ENCODE measurements at places on chromosomes 3 and 15.

DNA sequence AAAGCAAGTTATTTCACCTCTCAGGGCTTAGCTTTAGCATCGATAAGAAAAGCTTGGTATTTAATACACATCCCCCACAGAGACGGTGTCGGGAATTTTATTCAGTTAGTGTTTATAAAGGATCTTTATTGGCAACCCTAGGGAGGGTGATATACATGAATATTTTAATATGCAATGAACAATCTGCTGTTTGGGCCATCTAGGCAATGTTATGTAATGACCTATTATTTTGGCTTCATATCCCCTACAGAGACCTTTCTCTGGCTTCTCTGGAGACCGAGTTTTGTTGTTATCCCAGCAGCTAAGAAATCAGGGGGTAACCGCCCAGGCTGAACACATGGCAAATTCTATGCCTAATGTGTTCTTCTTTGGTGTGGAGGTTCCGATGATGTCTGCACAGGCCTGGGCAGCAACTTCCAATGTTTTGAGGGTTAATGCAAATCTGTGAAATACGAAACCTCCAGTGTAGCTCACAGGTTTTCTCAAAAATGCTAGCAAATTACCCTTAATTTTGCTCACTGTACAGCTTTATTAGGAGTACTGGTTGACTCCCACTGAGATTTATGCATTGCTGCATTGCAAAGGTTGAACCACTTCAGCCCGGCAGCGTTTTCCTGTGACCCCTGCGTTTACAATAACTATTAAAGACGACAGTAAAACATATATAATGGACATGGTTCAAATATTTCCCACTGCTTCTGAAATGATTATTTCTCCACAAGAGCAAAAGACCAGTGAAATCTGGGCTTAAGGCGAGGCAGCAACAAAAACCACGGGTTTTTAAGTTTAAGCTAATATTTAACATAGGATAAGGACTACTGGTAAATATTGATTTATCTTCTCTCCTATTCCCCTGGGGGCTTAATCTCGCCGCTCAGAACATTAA is 298.3 kb upstream of the NR2E3 start:
- no peak for DNase-seq

DNA sequence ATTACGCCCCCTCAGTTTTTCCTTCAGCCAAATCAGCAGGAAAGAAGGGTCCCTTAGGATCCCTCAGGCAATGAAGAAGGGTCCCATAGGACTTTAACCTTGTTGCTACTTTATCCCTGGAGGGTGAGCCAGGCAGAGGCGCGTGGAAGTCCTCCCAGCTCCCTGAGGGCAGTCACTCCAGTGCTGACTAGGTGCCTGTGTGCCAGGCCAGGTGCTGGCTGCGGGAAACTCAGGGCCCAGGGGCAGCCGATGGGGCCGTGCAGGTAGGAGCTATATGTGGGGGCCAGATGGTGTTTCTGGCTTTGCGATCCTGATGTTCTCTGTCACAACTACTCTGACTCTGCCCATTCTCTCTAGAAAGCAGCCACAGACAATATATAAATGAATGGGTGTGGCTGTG is 42.8 kb upstream of the IQSEC1 start:
- no peak for DNase-seq

- DNase-seq, result no peak
Observed at GRCh38 chr3:124791639-124792151, 61.4 kb downstream of the UMPS start.

DNA sequence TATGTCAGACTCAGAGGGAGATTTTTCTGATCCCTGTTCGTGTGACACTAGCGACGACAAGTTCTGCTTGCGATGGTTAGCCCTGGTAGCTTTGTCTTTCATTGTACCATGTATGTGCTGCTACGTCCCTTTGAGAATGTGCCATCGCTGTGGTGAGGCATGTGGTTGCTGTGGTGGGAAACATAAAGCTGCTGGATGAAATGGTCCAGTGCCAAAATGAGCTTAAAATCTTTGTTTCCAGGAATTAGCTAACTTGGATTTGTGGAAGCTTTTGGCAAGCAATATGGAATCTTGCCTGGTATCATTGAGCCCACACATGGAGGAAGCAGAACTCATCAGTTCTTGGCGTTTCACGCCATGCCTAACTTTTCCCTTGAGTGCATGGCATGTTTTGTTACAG is 98.8 kb downstream of the SPRED1 start:
- DNase-seq, result no peak

GRCh38 chr15:79004336-79004735 is 59.5 kb upstream of the CTSH start:
- DNase-seq, result peak; percentile 80

GRCh38 chr15:45714590-45715488 is 80.0 kb downstream of the SQOR start:
- DNase-seq, result peak; percentile 52

DNA sequence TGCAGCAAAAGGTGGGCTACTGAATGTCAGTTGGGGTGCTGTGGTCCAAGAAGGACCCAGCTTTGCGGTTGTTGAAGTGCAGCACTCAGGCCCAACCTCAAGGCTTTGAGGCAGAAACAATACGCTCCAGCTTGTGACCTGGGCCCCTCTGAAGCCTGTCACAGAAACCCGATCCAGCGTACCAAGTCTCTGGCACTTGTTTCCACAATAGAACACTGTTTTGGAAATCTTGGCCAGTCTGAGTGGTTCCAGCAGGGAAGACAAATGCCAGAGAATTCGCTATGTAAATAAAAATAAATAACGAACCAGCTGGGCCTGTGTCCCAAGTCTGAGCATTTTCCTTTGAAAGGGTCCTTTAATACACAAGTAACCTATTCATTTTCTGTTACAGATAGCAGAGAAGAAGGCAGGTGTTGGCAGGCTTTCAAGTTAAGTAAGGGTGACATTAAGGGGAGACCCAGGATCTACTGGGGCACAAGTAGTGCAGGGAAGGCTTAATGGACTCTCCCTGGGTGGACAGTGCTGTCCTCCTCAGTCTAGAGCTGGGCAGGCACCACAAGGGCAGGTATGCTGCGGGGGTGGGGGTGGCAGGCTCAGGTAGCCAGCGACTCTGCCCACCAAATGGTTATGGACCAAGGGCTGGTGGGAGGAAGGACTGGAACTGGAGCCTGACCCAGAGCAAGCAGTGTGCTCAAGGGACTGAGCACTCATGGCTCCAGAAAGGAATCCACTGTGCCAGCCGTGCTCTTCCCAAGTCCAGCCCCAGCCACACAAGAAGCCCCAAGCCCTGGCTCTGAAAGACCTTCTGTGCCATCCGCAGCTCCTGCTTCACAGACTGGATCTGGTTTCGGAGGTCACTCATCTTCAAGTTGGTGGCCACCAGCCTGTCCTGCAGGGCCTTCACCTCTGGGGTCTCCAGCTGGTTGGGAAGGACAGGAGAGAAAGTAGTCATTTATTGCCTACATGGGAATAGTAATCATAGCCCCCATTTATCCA is 26.3 kb downstream of the CCDC13 start:
- no peak for DNase-seq
